ENCODE measurements at places on chromosomes 1 and 21.

DNA sequence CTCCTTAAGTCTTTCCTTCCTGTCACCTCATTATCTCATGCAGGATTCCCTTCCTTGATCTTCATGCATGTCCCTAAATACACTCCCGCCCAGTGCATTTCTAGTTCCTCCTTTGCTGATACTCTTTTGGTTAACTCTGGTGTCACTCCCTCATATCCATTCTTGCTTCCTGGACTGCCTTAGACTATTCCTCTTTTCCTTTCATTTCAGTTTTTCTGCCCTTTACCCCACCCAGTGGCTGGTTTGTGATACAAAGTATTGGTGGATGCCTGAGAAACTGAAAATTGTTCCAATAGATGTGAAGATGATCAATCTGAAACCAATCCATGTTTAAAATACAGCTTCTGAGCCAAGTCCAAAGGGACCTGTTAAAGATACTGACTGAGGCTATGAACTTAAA is 553.8 kb upstream of the CAMK1G start:
- no peak for DNase-seq

DNA sequence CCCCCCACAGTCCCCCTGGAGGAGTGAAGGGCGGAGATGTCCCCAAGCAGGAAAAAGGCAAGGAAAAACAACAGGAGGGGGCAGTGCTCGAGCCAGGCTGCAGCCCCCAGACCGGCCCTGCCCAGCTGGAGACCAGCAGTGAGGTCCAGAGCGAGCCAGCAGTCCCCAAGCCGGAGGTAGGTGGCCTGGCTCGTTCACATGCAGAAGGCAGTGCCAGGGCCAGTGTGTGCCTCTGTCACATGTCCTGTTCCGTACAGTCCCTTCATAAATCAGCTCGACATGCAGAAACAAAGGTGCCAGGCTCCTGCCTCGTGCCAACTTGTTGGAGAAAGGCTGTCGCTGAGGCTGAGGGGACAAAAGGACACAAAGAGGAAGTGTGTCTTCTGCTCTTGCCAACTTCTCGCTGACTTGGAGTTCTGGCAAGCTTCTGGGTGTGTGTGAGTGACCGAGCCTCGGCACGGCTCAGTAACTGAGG is 24.1 kb upstream of the MPZL1 start:
- DNase-seq = no peak

- no peak for DNase-seq
Measured at GRCh38 chr1:97806996-97807520, 113.8 kb downstream of the DPYD start.

DNA sequence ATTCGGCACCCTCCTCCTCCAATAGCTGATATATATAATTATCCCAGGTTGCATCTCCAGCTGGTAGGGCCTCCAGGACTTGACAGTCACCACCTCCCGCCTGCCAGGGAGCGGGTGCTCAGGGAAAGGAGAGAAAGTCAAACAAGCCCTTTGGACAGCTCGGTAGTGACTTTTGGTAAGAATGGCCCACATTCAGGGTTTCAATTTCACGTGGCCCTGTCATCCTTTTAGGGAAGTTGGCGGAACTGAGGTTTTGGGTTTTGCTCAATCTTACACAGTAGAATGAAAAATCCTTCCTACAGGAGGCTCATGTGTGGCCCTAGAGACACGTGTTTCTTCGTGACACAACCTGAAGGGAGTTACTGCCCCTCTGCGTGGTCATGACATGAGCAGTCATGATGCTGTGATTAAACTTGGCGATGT is 44.2 kb downstream of the CAPN8 start:
- no peak for DNase-seq

All from CD4-positive, CD25-positive, alpha-beta regulatory T cell (primary cell).